ENCODE measurements at places on chromosomes 7 and 10.

- no peak for DNase-seq
These were observed 87.3 kb upstream of the CSTF2T start for GRCh38 chr10:51786684-51787035.

GRCh38 chr10:109306698-109307097 lies 616.6 kb downstream of the XPNPEP1 start:
- DNase-seq, result no peak

DNA sequence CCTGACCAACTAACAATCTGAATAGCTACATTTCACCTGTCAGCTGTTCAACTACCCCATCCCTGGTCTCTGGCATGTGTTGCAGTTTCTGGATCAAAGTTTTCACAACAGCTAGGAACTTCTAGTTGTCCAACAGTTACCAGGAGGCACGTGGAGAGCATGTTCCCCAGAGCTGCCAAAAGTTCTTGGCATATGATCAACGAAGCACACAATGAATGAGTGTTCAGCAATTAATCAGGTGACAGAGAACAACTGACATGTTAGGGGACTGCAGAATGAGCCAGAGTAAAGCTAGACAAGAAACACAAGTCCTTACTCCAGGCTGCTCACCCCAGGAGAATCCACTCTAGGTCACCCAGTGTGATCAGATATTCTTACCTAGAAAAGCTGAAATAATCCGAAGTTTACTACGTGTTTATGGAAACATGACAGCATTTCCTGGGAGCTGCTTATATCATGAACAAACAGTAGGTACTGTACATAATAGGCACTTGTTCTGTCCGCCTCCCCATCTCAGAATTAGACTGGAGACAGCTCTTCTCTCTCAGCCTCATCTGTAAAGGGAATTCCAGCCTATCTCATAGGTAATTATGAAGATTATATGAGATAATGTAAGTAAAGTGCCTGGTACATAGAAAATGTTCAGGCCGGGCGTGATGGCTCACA lies 50.6 kb downstream of the ZNF438 start:
- no peak for DNase-seq

DNA sequence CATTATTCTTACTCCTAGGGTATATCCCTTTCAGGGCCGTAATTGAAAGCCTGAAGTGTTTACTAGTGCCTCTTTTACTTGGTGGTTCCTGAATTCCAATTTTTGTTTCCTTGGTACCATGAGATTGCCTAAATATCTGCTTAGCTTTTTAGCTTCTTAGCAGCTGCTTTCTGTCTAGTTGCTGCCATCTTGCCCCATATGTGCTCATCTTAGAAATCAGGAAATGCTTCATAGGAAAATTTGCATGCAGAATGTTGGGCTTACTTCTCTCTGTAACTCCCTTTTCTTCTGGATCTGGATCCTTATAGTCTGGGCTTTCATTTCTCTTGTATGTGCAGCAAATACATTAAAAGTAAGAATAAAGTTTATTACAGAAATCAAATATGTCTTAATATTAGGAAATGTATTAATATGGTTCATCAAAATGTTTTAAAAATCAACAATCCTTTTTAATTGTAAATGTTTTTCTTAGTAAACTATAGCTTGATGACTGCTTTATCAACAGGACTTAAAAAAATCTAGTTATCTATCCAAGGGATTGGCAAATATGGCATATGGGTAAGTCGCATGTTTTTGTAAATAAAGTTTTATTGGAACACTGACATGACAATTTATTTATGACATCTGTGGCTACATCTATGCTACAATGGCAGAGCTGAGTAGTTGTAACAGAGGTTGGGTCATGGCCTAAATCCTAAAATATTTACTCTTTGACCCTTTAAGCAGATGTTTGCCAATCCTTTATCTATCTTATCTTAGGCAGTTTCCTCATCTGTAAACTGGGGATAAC lies 73.5 kb upstream of the CDK6 start:
- no peak for DNase-seq

DNA sequence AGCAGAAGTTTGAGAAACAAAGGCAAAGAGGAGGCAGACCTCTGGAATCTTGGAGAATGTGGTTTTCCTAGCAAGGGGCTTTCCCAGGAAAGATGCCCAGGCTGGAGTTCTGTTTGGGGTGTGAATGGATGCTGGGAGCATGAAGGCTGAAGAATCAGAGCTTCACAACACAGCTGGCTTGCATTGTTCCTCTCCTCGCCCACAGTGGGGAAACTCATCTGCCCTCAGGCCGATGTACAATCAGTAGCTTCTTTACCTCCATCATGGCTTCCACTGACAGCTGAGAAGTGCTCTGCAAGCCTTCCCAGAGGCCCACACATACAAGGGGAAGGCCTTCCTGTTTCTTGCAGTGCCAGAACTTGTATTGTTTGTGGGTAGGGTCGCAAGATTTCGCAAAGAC lies 90.8 kb upstream of the HECTD2 start:
- no peak for DNase-seq

DNA sequence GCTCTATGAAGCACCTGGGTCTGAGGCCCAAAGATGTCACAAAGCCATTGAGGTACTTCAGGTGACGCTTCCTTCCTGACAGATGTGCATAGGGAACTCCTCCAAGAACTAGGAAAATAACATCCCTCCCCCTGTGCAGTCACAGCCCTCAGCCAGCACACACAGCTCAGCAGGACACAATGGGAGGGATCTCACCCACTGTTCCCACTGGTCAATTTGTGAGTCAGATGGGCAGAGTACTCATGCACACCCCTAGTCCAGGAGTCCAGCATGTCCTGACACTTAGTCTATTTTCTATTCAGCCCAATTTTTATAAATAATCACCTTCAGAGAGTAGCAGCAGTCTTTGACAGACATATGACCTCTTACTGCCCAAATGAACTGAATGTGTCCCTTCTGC lies 60.7 kb upstream of the PFKP start:
- DNase-seq, result no peak

DNA sequence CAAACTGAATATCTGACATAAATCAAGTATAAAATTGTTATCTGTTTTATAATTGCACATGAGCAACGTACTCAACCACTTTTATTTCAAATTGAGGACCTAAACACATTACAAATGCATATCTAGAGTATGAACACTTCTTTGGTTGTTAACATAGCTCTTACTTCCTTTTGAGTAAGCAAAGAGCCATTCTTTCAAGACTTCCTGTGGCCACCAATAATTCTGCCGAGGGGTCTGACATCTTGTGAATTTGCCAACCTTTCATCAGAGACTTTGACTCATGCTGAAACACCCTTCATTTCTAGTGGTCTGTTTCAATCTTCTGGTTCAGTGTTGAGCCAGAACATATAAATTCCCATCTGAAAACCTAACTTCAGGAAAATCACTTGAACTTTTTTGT lies 59.4 kb downstream of the CDK14 start:
- no peak for DNase-seq

DNA sequence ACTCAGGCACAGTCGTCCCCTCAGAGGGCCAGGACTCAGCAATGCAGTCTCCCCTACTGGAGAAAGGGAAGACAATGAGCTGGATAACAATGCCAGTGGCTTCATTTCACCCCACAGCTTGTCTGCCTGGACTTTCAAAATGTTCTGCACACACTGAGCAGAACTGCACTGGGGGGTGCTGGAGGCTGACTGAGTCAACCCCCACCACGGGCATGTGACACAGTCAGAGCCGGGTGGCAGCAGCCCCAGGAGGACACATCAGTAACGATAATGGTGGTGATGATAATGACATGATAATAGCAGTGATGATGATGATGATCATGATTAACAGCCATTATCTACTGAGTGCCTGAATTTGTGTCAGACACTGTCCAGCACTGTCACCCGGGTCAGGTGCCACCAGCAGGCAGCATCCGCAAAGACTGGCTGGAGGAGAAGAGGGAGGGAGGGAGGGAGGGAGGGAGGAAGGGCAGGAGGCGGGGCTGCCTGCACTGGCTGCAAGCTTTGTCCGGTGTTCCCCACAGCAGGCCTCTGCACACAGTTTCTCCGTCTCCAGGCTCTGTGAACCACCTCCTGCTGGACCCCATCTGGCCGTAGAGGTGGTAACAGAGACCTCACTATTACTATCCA lies 67.4 kb downstream of the PLXNA4 start:
- peak; percentile 58 for DNase-seq

DNA sequence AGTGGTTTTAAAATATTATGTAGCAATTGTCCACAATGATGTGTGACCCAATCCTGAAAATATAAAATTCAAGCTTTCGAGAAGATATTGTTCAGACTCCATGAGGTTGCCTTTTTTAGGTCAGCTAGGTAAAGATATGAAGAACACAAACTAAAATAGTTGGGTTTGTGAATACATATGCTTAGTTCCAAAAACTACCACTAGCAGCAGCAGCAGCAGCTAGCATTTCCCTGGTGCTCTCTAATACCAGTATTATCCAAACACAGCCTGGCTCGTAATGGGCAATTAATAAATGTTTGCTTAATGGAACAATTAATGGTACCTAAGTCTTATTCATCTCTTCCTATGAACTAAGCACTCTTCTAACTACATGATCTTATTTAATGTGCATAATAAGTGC lies 362.5 kb downstream of the MALRD1 start:
- no peak for DNase-seq
